Left colon (tissue), 2 donors: ENCODE measurements at places on chromosomes 11 and 22. TPM values are rescaled to one million over a fixed set of nuclear protein-coding genes. Genes with fewer than 3 reads are reported as not detected.
A peak's percentile ranks its signal among the peaks of the same experiment; 100 is the strongest.

DNA sequence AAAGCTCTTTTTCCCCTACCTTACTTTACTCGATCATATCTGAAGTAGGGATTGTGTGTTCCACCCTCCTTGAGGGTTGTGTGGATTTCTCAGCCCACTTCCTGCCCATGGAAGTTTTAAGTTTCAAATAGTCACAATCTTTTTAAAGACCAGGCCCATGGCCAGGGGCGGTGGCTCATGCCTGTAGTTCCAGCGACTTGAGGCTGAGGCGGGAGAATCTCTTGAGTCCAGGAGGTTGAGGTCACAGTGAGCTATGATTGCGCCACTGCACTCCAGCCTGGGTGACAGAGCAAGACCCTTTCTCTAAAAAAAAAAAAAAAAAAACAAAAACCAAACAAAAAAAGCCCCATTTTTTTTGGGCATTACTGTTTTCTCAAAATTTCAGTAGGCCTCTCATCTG, 36.3 kb upstream of the LRRC10B start:
- no peak for DNase-seq

- DNase-seq: no peak
These were observed 1.1 kb downstream of the MMP20 start for GRCh38 chr11:102623998-102624397.

Gene HIKESHI
- 13.7 TPM for total RNA-seq

DNA sequence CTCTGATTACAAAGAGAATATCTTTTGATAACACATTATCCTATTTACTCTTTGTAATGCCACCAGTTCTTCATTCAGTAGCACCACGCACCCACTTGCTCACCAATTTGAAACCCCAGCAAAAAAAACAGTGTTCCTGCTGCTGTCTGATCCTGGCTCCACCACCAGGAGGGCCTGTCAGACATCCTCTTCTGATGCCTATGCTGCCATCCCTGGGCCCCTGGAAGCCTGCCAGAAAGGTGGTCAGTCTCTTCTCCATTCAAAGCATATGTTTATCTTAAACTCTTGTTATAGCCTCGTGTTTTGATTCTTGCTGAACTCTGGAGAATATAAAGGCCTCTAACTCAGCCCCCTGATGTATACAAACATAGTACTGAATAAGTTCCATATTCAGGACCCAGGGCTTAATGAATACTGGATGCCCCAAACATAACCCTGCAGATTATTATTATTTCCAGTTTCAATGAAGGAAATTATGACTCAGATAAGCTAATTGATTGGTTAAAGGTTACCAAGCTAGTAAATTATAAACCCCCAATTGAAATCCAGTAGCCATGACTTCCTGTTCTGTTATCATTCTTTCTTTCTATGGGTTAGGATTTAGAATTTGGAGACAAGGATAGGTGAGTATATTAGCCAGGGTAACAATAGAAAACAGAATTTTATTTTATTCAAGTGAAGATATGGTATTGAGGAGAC, 116.7 kb downstream of the NTM start:
- no peak for DNase-seq

DNA sequence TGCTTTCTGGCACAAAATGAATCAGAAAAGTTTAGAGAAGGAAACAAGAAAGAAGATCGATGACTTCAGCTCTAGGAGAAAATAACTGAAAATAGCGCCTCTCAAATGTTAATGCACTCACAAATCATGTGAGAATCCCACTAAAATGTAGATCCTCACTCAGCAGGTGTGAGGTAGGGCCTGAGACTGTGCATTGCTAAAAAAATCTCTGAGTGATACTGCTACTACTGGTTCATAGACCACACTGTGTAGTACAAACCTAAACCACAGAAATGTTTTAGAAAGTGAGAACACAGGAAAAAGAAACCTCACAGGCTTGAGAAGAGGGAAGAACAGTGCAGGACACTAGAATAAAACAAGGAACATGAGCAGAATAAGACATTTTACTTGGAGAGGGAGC, 2.0 kb downstream of the OR8D4 start:
- DNase-seq: no peak

DNA sequence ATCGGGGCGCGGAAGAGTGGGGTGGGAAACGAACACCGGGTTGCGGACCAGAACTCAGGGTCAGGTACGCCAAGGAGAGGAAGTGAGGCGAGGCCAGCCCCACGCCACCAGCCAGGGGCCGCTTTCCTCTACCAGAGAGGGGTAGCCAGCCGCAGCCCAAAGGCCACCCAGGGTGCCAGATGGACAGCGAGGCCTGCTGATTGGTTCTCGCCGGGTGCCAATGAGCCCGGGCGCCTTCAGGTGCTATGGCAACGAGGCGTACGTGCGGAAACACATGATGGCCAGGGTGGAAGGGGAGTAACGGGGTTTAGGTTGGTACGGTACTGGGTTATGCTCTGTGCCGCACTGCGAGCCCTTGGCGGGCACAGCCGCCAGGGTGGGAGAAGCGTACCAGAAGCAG, 128.9 kb downstream of the SERGEF start:
- no peak for DNase-seq

DNA sequence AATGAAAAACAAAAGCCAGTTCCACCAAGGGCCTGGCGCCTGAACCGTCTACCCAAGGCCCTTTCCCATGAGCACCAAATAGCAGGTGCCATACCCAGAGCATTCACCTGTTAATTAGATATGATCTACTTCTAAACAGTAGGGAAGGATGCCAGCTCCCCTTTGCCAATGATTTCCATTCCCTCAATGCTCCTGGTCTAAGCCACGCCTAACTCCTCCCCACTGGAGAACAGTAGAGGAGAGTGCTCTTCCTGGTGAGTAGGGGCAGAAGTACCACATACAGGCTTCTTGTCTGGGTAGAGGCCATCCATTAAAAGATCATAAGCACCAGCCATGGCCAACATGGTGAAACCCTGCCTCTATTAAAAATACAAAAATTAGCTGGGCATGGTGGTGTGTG, 40.7 kb downstream of the PACSIN2 start:
- DNase-seq: no peak

- DNase-seq: peak; percentile 77
These were observed 935 bp upstream of the RCOR2 start for GRCh38 chr11:63917692-63918506.

- peak; percentile 54 for DNase-seq
These were observed 822 bp downstream of the MARK2 start for GRCh38 chr11:63839508-63840355.

Gene RPL27A
- 731 TPM for total RNA-seq

- no peak for DNase-seq
These were observed 792.2 kb downstream of the METTL15 start for GRCh38 chr11:28900427-28900826.

GRCh38 chr22:30204742-30205111, 41.8 kb downstream of the LIF start:
- DNase-seq: no peak

- DNase-seq: no peak
These were observed 99.4 kb downstream of the SHANK2 start for GRCh38 chr11:71153005-71153390.

Gene NLRP6
- 0.92 TPM for total RNA-seq

Gene TLCD5
- 1.1 TPM for total RNA-seq

Gene IL17REL
- 0.31 TPM for total RNA-seq

Gene POGLUT3
- total RNA-seq: 14.5 TPM

DNA sequence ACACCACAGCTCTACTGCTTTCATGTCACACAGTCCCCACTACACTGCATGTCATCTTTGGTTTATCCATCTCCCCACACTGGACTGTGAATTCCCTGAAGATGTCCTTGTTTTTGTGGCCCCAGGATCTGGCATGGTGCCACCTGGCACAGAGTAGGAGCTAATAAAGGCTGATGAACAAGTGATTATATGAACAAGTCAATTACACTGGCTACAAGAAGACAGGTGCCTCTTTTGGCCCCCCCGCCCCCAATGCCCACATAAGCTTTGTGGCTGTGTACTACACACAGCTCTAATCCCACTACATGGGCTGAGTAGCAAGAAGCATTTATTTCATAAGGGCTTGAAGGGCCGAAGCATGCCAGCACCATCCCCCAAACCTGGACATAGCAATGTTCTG, 24.7 kb downstream of the PLEKHA7 start:
- no peak for DNase-seq

DNA sequence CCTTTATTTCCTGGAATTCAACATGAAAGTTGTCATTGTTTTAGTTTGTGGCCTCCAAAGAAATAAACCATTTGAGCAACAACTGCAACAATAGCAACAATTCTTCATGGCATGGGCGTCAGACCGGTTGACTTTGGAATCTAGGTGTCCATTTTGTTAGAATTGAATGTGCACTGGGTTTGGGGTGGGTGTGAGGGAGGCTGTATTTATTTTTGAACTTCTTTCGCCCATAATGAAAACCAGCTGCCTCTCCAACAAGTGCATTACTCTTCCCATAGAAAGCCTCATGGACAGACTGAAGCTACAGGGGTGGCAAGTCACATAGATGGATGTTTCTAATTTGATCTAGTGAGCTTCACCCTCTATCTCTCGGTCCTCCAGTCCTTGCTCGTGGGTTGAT, 85.4 kb downstream of the ADAMTS15 start:
- DNase-seq: no peak

- DNase-seq: no peak
These were observed 43.0 kb downstream of the MMP20 start for GRCh38 chr11:102582140-102582539.

Gene FGF3
- total RNA-seq: not detected
